ENCODE measurements at places on chromosomes 16 and 17. TPM values are rescaled to one million over a fixed set of nuclear protein-coding genes. Genes with fewer than 3 reads are reported as not detected.
A peak's percentile ranks its signal among the peaks of the same experiment; 100 is the strongest.

- DNase-seq = no peak
Measured at GRCh38 chr16:21206550-21206949, 4.8 kb downstream of the ZP2 start.

DNA sequence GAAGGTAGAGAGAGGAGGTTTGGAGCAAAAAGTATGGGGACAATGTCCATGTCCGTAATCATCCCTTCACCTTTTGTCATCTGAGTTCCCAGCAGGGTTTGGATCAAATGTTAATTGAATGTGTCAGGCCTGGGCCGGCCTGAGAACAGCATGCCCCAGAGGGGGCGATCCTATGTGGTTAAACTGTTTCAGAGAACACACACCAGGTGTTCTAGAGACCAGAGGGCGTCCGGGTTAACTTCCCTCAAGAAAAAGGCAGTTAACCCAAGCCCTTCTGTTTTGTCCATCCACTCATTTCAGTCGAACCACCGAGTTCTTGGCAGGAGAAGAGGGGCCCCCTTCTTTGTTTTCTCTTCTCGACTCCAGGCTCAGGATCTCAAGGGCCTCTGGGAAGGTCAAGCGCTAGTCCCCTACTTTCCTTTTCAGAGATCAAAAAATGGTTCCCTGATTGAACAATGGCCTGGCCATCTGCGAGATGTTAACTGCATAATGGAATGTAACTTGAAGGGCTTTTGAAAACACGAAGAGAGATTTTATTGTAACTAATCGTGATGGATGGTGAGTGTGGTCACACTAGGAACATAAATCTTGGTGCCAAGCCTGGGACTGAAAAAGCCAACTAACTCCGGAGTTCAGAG lies 142.5 kb downstream of the IRX3 start:
- peak; percentile 18 for DNase-seq

DNA sequence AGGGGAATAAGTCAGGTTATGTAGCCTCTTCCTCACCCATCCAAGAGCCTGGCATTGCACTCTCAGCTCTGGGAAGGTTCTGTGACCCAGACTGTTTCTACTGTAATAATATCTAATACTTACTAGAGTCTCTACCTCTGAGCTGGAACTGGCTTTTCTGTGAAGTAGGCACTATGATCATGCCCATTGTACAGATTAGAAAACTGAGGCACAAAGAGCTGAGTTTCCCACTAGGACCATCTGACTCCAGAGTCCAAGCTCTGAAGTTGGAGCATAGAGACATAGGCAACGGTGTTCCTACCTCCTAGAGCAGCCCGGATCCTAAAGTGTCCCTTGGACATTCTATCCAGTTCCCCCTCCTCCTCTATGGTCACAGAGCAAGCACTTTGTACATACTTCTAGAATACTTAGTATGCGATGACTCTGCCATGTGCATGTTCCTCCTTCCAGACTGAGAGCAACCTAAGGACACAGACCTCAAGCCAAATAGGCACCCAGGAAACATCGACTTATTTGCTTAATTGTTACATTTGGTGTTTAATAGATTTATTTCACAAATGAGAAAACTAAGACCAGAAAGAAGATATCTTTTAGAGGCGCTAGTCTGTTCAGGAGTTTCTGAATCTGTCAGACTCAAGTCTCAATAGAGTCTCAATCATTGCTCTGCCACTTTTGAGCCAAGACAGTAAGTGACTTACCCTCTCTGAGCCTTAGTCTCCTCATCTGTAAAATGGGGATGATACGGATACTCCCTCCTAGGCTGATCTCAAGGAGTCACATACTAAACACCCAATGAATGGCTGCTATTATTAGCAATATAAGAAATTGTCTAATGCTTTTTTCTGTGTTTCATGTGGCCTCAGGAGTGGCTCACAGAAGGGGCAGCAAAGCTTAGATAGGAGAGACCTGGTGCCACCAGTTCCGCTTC lies 3.6 kb downstream of the CLEC19A start:
- DNase-seq = no peak

- no peak for DNase-seq
Measured at GRCh38 chr17:79923974-79924638, 84.9 kb upstream of the CBX4 start.

DNA sequence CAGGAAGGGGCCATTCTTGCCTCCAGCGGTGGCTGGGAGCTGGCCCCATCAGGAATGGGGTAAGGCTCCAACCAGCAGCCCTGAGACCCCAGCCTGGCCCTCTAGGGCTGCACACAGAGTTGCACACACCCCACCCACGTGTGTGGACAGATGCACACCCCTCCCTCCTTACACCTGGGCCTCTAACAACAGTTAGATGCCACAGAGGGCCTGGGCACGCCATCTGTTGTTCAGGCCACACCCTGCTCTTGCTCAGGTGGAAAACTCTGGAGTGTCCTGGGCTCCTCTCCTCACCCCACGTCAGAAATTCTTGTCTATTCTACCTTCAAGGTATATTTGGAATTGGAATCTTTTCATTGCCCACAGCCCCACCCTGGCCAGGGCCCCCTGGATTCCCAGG lies 13.3 kb upstream of the RAI1 start:
- DNase-seq = no peak

DNA sequence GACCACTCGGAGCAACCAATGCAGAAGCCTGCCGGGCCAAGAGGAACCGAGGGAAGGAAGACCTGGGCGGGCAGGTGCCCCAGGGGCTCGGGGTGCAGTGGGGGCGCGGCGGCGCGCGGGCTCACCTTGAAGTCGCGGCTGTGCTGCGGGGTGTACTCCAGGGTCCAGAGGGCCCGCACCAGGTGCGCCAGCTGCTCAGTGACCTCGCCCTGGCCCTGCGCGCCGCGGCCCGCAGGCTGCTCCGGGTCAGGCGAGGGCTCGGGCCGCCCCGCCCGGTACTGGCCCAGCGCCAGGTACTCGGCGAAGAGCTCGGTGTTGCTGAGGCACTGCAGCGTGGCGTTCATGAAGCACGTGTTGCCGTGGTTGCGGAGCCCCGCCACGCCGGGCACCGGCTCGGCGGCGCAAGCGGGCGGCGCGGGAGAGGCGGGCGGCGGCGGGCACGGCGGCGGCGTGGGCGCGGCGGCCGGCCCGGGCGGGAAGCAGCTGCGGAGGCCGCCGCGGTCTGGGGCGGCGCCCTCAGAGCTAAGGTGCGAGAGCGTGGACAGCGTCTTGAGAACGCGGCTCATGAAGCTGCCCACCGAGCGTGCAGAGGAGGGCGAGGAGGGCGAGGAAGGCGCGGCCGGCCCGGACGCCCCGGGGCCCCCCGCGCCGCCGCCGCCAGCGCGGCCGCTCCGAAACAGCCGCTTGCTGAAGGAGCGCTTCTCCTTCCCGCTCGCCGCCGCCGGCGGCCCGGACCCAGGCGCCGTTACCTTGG lies 562 bp downstream of the USP31 start:
- DNase-seq = no peak

GRCh38 chr16:86202760-86203426 lies 303.9 kb downstream of the IRF8 start:
- no peak for DNase-seq

DNA sequence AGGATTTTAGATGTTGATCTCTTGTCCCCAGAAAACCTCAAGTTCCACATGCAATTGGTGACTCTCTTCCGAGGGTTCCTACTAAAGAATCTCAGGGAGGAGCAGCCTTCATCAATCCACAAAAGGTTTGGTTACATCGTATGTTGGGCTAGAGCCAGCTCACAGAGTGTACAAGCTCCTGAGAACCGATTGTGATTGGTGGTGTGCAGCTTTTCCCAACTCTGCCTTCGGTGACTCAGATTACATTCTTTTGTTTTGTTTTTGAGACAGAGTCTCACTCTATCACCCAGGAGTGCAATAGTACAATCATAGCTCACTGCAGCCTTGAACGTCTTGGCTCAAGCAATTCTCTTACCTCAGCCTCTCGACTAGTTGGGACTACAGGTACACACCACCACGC lies 172.4 kb downstream of the PMP22 start:
- no peak for DNase-seq

DNA sequence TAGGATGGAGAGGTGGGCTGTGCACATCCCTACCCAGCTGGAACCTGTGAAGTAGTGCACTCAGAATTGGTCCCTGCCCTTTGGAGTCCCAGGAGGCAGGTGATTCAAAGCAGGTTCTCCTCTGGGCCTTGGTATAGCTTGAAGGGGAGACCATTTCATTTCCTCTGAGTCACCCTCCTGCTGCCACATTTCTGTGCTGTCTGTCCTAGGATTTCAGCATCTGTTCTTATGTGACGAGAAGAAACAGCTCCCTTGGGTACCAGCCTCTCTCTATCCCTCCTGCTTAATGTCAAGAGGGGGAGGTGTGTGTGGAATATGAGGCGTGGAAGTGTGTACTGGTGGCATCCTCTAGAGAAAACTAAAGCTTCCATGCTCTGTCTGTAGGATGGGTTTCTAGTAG lies 5.0 kb upstream of the NFE2L1 start:
- DNase-seq = no peak

- no peak for DNase-seq
Measured at GRCh38 chr16:8908810-8909468, 26.8 kb downstream of the LITAFD start.

DNA sequence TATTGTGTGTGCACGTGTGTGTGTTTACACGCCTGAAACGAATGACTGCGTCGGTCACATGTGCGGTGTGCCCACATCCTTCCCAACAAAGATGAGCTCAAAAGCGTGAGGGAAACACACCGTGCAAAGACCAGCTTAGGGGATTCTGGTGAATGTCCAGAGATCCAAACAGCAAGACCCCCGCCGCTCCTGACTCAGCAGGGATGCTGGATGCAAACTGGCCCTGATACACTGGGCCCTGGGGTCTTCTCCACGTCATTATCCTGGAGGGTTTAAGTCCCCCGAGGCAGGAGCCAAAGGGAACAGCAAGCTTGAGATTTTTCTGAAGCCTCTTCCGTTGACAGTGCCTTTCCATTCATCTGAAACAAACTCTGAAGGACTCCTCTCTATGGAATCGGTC lies 59.2 kb downstream of the TBC1D16 start:
- DNase-seq = no peak

DNA sequence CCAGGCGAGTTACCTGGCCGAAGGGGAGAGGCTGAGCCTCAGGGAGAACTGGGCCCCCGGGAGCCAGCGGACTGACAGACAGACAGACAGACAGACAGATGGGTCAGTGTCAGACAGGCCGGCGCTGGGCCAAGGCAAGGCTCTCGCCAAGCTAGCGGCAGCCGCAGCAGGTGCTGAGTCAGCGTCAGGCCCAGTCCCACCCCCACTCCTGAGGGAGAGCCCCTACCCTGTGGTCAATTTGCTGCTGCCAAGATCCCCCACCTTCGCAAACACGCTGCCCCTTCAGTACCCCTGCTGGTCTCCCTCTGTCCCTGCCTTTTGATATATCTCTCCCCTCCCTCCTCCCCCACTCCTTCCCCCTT lies 1.5 kb downstream of the FGF11 start:
- DNase-seq = no peak

GRCh38 chr16:84234321-84235241 lies 5.2 kb downstream of the KCNG4 start:
- DNase-seq = no peak

DNA sequence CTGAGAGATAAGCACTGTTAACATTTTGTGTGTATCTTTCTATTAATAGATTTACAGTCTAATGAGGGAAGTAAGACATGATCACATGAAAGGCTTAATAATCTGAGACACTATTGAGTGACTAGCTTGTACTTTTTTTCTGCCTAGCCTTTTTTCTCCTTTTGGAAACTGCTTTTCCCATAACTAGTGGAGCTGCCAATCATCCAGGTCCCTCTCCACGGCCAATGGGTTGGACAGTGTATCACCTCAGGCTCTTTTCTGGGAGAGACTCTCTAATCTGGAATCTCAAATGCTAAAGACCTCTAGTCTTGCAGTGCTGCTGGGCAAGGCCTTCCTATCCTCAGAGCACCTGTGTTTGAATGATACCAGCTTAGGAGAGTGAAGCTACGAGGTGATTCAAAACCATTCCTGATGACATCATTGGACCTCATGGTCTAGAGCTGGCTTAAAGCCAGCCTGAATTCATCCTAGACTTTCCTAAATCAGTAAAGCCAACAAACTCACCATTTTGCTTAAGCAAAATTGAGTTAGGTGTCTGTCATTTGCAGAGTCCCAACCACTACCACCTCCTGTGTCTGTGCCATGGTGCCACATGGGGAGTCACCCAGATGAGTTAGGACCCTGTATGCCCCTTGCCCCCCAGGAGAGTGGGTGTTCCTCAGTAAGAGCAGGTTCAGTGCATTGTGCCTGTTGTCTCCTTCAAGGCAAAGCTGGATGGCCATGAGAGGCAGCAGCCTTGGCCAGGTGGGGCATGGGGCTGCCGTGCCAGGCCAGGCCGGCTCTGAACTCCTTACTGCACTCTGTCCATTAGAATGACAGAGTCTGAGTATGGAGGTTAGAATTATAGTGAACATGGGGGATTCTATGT lies 62.9 kb downstream of the SPECC1 start:
- DNase-seq = no peak

- DNase-seq = no peak
Measured at GRCh38 chr17:64120159-64120810, 9.7 kb downstream of the ERN1 start.

GRCh38 chr16:67963662-67964321 lies 4.6 kb downstream of the SLC12A4 start:
- no peak for DNase-seq

DNA sequence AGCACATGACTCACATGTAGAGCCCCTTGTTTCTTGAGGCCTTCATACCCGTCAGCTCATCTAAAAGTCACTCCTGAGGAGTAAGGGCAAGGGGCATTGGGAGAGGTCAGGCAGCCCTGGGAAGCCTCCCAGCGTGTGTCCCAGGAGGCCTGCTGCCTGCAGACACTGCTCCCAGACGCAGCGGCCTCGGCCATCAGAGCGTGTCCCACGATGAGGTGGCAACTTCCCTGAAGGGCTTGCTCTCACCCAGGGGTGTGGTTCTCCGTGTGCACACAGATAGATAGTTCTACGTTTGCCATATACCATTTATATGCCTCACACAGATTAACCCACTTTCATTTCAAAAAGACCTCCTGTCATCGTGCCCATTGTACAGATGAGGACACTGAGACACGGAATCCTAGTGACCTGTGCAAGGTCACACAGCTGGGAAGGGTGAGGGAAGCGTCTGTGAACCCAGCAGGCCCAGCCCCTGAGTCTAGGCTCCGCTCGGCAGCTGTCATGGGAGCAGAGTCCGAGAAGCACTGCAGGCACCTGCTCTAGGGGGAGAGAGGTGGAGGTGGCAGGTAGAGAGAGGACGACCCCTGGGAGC lies 8.3 kb downstream of the TUBB3 start:
- no peak for DNase-seq

DNA sequence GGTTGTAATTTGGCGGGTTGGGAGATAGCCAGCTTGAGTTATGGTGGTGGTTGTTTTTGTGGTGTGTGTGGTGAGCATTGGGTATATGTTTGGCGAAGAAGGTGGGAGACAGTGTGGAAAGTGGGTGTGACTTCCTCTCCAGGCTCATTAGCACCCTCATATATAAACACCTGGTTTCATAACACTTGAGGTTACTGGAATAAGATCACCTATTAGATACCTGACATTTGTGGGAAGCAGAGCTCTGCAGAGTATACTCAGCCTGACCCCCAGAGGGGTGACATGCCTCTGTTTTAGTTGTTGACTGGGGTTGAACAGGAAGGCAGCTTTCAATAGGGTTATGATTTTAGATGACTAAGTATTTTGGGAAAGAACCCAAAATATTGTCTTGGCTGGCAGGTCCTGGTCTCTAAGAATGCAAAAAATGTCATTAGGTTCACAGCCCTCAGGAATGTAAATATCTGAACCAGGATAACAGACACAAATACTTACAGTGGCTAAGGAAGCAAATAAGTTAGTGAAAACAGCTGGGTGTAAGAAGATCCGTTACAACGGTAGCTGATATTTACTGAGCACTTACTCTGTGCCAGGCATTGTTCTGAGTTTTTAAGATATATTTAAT lies 18.3 kb upstream of the EFCAB13 start:
- no peak for DNase-seq

- no peak for DNase-seq
Measured at GRCh38 chr17:54948380-54948779, 20.1 kb downstream of the COX11 start.

Gene TMC8
- 1.1 TPM for polyA plus RNA-seq

Gene GLYR1
- 134 TPM for polyA plus RNA-seq

Gene KRT33A
- not detected for polyA plus RNA-seq

Data from renal cortex interstitium (tissue), 15 donors.